ENCODE measurements at places on chromosomes 5 and 9.

GRCh38 chr9:137771580-137771979, 106.0 kb upstream of the CACNA1B start:
- no peak for DNase-seq

- no peak for DNase-seq
These were observed 14.4 kb upstream of the CDC20B start for GRCh38 chr5:55187370-55187769.

- DNase-seq, result no peak
These were observed 92.4 kb downstream of the EQTN start for GRCh38 chr9:27204578-27204977.

DNA sequence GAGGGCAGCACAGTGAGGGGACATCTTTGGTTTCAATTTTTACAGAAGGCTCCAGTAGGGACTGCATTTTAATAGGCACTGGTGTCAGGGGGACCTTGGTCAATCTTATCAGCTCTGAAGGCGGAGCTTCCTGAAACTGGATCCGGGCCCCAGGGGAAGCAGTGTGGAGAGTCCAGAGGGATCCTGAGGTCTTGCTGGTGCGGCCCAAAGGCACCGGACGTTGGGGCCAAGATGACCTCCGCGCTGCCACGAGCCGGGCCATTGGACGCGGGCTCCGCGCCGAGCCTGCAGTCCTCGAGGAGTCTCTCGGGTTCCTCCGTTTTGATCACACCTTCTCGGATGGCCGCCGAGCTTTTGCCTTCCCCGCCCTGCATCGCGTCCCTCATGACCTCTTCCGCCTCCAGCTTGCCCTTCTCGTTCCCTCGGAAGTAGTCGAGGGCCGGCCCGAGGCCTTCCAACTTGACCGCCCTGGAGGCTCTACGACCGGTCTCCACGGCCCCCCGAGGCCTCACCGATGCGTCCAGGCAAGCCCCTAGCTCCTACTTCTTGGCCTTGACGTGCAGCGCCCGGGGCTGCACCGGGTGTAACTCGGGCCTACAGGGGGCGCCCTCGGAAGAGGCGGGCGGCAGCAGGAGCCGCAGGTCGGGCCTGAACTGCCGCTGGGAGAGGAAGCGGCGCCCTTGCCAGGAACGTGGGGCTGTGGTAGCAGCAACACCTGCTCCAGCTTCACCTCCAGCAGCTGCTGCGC, 18.8 kb downstream of the C5orf52 start:
- DNase-seq, result no peak

DNA sequence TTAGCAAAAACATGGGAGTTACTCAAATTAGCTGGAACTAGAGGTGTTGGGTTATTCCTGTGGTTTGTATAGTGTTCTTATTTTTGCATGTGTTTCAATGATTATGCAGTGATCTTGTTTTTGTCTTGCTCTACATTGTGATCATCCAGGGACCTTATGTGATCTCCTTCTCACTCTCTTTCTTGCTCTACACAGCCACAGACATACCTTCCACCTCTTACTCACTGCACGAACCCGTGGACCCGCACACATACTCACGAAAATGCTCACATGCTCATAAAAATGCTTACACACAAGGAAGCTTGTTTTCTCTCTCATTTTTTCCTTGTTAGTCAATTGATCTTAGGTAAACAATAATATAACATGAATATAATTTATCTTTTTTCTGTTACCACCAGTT, 187.1 kb downstream of the KDM4C start:
- DNase-seq, result no peak

DNA sequence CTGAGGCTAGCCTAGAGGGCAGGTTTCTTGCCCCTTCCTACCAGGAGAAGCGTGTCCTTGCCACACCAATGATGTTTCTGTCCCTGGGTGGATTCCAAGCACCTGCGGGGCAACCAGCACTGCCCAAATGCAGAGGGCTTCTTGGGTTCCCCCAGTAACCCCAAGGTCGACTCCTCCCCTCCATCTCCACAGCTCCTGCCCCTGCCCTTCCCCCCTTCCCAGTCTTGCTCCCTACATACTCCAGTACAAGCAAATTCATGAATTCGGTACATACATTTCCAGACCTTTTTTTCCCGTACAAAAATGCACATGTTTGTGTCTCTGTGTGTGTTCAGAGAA, 12.8 kb upstream of the JADE2 start:
- DNase-seq, result no peak

- no peak for DNase-seq
These were observed 201.2 kb downstream of the ADCY2 start for GRCh38 chr5:7597059-7597642.

- no peak for DNase-seq
These were observed 22.1 kb upstream of the ROR2 start for GRCh38 chr9:91972076-91972626.

- no peak for DNase-seq
These were observed 15.4 kb upstream of the UBAC1 start for GRCh38 chr9:135976531-135976930.

GRCh38 chr5:132773601-132774355, 3.3 kb downstream of the SEPTIN8 start:
- DNase-seq, result no peak

- no peak for DNase-seq
These were observed 63.2 kb downstream of the SERINC5 start for GRCh38 chr5:80192507-80193241.

- DNase-seq, result no peak
These were observed 32.8 kb downstream of the PHAX start for GRCh38 chr5:126633552-126633951.

GRCh38 chr9:22416692-22417060, 29.9 kb upstream of the DMRTA1 start:
- DNase-seq, result no peak

GRCh38 chr5:132841305-132841704, 10.9 kb upstream of the SHROOM1 start:
- DNase-seq, result no peak

GRCh38 chr5:111262153-111262552, 38.0 kb downstream of the CAMK4 start:
- DNase-seq, result no peak

- DNase-seq, result no peak
These were observed 3.6 kb upstream of the IL3 start for GRCh38 chr5:132056610-132057497.

DNA sequence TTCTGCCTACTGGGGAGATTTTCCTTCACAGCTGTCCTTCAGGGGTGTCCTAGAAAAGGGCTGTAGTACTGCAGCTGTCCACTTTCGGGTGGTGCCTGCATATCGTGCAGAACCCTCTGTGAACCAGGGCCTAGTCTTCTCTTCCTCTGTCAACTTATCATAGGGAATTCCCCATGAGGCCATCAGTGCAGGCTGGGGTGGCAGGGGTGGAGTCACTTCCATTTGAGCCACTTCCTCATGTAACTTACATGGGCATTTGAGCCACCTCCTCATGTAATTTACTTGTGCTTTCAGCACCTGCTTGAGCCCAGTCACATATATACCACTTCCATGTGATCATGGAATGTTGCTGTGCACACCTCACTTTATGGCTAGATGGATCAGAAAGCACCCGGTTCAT, 742.0 kb upstream of the RGMB start:
- no peak for DNase-seq

- no peak for DNase-seq
These were observed 20.4 kb downstream of the NACC2 start for GRCh38 chr9:136074706-136075105.

- DNase-seq, result no peak
These were observed 44.4 kb upstream of the RASGRF2 start for GRCh38 chr5:80915716-80916115.

- DNase-seq, result no peak
These were observed 672.5 kb upstream of the RORB start for GRCh38 chr9:73824671-73825070.

Data from hypothalamus (tissue), 51 donors.